Peyer's patch (tissue), 4 donors: ENCODE measurements at places on chromosomes 11 and 22. TPM values are rescaled to one million over a fixed set of nuclear protein-coding genes. Genes with fewer than 3 reads are reported as not detected.

- DNase-seq, result no peak
These were observed 11.3 kb upstream of the NELL1 start for GRCh38 chr11:20658135-20658534.

DNA sequence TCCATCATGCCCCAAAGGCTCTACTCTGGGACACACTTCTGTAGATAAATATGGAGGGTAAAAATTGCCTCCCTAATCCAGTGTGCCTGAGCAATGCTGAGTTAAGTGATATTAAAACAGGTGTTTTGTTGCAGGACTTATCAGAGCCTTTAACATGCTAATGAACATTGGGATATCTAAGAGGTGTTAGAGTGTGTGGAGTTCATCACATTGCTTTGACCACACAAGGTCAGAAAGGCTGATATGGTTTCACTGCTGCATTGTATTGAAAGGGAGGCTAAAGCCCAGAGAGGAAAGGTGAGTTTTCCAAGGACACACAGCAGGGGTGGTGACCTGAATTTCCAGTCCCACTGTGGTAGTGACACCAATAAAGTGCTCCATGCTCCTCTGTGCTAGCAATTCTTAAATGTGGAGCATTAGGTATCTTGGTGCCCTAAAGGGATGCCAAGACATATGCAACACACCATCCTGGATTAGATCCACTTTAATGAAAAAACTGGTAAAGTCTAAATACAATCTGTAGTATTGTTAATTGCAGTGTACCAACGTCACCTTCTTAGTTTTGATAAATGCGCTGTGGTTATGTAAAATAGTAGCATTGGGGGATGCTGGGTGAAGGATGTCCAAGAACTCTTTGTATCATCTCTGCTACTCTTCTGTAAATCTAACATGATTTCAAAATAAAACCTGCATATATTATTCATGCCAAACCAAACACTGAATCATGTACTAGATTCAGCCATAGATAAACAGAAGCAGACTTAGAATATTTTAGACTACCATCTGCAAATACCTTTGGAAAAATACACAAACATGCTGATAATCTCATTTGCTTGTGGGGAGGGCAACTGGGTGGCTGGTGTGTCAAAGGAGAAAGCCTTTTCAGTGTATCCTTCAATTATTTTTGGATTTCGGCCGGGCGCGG is 45.8 kb downstream of the MIAT start:
- no peak for DNase-seq

MS4A4E gene
- total RNA-seq, result 7.1 TPM

DNA sequence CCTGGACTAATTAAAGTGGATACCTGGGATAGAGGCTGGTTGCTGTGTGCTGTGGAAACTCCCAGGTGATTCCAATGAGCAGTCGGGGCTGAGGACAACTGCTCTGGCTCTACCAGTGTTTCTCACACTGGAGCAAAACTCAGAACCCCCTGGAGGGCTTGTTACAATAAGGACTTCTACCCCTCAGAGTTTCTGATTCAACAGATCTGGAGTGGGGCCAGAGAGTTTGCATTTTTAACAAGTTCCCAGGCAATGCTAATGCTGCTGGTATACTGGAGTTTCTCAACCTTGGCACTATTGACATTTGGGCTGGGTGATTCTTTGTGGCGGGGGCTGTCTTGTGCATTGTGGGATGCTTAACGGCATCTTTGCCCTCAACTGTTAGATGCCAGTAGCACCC is 353.7 kb downstream of the MIAT start:
- no peak for DNase-seq

- no peak for DNase-seq
These were observed 21.3 kb downstream of the STX3 start for GRCh38 chr11:59776210-59777066.

- DNase-seq, result no peak
These were observed 43.6 kb upstream of the TH start for GRCh38 chr11:2215230-2215560.

KCNQ1 gene
- 52.8 TPM for total RNA-seq

SYNGR1 gene
- 22.3 TPM for total RNA-seq

PLXNB2 gene
- total RNA-seq, result 313 TPM

DNA sequence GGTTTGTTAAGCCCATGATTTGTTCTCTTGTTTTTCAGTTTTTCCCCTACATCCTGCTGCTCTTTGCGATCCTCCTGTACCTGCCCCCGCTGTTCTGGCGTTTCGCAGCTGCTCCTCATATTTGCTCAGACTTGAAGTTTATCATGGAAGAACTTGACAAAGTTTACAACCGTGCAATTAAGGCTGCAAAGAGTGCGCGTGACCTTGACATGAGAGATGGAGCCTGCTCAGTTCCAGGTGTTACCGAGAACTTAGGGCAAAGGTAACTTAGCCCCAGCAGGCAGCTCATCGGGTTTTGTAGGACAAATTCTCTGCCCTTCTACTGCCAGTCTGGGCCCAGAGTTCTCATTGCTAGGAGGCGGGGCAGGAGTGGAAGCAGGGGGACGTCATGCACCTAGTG is 49.7 kb downstream of the PANX1 start:
- DNase-seq, result peak; percentile 61

GRCh38 chr11:11391796-11392463 is 38.9 kb upstream of the CSNK2A3 start:
- no peak for DNase-seq

- DNase-seq, result no peak
These were observed 39.4 kb downstream of the GNB1L start for GRCh38 chr22:19815093-19815822.

GRCh38 chr11:96706761-96707160 is 316.9 kb downstream of the JRKL start:
- no peak for DNase-seq

OPCML gene
- not detected for total RNA-seq

GRCh38 chr11:1393038-1393710 is 3.4 kb downstream of the BRSK2 start:
- no peak for DNase-seq

C11orf52 gene
- 9.7 TPM for total RNA-seq

CALCA gene
- total RNA-seq, result not detected

DNA sequence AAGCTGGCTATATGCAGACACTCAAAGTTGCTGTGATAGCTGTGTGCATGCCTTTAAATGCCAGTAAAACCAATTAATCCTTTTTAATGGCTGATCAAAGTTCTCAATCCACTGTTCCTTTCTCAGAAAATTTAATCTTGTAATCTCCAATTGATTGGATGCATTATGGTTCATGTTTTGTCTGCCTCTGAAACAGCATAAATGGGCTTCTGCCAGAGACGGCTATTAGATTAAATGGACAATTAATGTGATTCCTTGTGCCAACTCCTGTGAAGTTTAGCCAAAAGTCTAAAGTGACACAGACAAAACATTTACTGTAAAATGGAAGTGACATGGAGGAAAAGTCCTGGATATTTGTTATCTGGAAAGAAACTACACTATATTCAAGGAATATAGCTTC is 952.5 kb upstream of the FAT3 start:
- no peak for DNase-seq

FAT3 gene
- under 0.01 TPM for total RNA-seq

MPEG1 gene
- 3.5 TPM for total RNA-seq

INS gene
- total RNA-seq, result not detected

KRTAP5-9 gene
- not detected for total RNA-seq

GRCh38 chr11:26842478-26843282 is 120.8 kb upstream of the SLC5A12 start:
- DNase-seq, result no peak

- DNase-seq, result no peak
These were observed 59.9 kb downstream of the GRIK4 start for GRCh38 chr11:120571476-120571875.

GRIK4 gene
- total RNA-seq, result not detected

CNIH2 gene
- not detected for total RNA-seq

DNA sequence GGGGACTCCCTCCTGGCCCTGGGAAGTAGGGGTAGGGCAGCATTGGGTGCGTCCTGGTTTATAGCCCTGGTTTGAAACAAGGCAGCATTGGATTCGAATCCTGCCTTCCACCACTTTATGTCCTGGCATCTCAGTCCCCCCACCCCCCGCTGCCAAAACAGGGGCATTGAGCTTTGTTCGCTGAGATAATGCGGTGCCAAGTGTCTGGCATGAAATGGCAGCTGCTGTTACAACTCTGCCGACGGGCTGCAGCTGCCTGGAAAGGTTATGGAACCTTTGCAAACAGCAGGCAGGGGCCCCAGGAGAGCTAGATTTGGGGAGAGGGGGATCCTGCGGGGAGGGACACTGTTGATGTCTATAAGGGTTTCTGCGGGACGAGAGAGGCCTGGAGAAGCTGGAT is 1.9 kb downstream of the TST start:
- DNase-seq, result peak; percentile 59

GRCh38 chr22:27829620-27830019 is 28.1 kb upstream of the MN1 start:
- DNase-seq, result no peak

OR4C6 gene
- total RNA-seq, result not detected

KCNA4 gene
- not detected for total RNA-seq

GRCh38 chr11:77211040-77211451 is 83.0 kb downstream of the MYO7A start:
- DNase-seq, result no peak

- no peak for DNase-seq
These were observed at the start of gene KCTD14 for GRCh38 chr11:78022397-78023396. Gene KCTD14, minus strand, starts transcription at chr11:78023276. Its CDS starts 27 bp downstream, at chr11:78023249.

DNA sequence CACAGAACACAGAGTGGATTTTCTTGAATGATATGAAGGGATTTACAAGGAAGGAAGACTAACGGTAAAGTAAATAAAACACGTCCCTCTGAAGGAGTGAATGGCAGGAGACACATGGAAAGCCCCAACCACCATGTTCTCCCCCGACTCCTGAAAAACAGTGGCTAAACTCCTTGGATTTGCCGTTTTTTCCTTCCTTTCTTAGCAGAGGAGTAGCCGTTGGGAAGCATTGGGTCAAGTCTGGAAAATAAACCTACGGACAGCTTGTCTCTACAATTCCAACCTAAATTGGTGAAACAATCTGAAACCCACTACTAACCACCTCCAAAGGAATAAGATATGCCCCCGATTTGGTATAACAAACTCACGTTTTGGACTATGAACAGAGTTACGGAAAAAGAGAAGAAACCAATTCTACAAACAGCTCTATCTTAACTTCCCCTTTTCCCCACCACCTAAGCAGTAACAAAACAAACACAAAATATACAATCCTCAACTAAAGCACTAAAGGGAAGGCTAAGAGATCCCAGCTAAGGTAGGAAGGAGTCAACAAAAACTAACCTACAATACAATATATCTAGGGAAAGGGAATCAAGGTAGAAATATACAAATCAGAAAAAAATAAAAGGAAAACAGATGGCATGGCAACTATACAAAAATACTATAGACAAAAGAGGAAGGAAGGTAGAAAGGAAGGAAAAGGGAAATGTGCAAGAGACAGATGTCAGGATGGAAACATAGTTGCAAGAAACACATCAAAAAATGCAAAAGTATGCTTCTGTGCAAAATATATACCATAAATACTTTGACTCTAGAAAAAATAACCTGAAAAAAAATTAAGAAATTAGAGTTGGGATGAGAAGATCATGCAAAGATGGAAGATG is 43.8 kb upstream of the LYVE1 start:
- DNase-seq, result no peak

GRCh38 chr22:40792451-40792850 is 26.7 kb downstream of the SLC25A17 start:
- no peak for DNase-seq

GRCh38 chr11:86230921-86231434 is 13.6 kb upstream of the EED start:
- no peak for DNase-seq

- DNase-seq, result no peak
These were observed 17.9 kb upstream of the TRMU start for GRCh38 chr22:46317646-46318045.

DNA sequence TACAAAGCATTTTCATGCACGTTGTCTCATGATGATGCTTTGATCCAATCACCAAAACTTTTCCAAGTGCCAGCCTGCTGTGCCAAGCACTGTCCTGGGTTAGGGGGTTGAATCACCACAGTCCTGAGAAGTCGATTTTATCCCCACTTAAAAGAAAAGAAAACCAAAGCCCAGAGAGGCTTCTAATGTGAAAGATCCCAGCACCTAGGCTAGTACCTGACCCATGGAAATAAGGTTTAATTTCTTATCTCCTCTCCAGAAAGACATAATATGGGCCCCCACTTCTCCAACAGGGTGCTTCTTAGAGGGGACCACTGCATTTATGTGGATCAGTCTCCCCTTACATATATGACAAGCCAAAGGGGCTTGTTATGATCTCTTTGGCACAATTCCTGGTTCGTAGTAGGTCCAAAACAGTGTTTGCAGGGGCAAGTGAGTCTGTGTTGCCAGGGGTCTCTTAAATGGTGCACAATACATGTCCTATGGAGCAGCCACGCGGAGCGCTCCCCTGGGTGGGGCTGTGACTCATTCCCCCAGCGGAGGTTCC is 1.9 kb upstream of the BCL9L start:
- DNase-seq, result no peak

OR52I2 gene
- not detected for total RNA-seq

TYMP gene
- 93.9 TPM for total RNA-seq

ZNF280B gene
- total RNA-seq, result 0.70 TPM

TTC36 gene
- 5.8 TPM for total RNA-seq

GNG3 gene
- not detected for total RNA-seq

GRIA4 gene
- 9.9 TPM for total RNA-seq

GRCh38 chr11:104352036-104352435 is 188.1 kb upstream of the PDGFD start:
- no peak for DNase-seq

GRCh38 chr11:605286-606129 is 10.2 kb downstream of the IRF7 start:
- no peak for DNase-seq

GRCh38 chr11:70623906-70624597 is 225.7 kb downstream of the CTTN start:
- DNase-seq, result no peak
